Germinal center (tissue), 1 donor: ENCODE measurements at places on chromosomes 2 and 18.

DNA sequence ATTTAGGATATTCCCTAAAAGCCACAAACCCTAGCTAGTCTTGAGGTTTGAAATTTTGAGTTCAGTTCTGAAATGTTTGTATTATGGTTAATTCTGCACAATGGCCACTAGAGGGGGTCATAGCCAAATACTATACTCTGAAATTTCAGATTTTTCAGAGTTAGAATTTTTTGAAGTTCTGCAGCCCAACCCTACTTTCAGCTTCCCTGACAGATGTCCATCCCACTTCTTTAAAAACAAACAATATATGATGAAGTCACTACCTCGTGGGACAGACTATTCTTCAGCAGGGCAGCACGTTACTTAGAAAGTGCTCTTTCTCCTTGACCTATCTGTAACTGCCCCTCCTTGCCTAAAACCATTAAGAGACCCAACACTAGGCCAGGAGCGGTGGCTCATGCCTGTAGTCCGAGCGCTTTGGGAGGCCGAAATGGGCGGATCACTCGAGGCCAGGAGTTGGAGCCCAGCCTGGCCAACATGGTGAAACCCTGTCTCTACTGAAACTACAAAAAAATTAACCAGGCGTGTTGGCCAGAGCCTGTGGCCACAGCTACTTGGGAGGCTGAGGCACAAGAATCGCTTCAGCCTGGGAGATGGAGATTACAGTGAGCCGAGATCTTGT, 48.2 kb upstream of the PAPOLG start:
- DNase-seq: peak; percentile 51

- peak; percentile 63 for DNase-seq
These were observed 158.4 kb downstream of the SETBP1 start for GRCh38 chr18:44838971-44839666.

GRCh38 chr2:28030600-28030999, 140.1 kb downstream of the BABAM2 start:
- no peak for DNase-seq

DNA sequence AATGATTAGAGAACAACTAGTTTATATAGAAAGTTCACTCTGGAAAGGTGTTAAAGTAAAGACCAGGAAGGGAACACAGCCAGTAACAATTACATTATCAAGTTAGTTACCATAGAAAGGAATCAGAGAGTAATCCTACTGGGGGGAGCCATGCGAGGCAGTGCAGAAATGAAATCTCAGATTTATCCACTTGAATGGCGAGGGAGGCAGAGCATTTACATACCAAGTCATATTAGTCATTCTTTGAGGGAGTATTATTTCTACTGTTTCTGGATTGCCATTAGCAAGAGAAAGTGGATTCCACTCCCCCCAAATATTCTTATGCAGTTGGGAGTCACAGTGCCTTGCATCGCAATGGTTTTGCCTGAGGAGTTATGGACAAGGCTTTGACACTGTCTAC, 472.7 kb upstream of the TRIB2 start:
- DNase-seq: no peak

- no peak for DNase-seq
These were observed 29.5 kb downstream of the INPP4A start for GRCh38 chr2:98473995-98474780.

- no peak for DNase-seq
These were observed 38.0 kb downstream of the ADNP2 start for GRCh38 chr18:80147037-80147417.

GRCh38 chr2:160205505-160205904, 5.4 kb upstream of the ITGB6 start:
- no peak for DNase-seq

DNA sequence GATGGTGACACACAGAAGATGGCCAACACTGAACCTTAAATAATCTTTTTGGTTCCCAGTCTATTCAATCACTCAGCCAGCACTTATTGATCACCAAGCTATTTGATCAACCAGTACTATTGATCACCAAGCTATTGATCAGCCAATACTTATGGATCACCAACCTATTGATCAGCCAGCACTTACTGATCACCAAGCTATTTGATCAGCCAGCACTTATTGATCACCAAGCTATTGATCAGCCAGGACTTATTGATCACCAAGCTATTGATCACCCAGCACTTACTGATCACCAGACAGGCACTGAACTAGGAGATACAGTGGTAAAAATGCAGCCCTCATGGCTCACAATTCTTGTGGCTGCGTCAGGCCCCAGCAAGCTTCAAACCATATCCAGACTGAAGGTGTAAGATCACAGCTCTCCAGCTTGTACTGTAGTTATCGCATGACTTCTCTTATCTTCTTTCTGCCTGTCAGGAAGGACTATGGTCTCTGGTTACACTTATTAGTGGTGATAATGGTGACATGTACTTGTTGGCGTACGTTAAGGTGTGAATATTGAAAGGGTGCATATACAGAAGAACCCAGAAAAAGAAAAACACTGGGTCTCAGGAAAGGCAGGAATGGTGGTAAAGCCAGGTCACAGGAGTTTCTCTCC, 18.4 kb upstream of the B3GNT2 start:
- no peak for DNase-seq

DNA sequence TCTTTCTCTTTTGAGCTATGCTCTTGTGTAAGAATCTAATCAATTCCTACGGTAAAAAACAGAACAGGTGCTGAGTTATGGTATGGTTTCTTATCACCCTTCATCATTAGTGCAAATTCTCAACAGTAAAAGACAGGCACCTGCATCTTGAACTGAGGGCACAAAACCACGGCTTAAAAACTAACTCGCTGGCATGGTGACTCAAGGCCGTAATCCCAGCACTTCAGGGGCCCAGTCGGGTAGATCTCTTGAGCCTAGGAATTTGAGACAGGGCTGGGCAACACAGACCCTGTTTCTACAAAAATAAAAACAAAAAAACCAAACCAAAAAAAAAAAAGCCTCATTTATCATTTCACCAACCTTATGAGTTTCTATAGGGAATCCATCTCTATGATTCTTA, 33.3 kb downstream of the THAP4 start:
- DNase-seq: no peak

GRCh38 chr18:10169814-10170213, 256.0 kb downstream of the VAPA start:
- no peak for DNase-seq

DNA sequence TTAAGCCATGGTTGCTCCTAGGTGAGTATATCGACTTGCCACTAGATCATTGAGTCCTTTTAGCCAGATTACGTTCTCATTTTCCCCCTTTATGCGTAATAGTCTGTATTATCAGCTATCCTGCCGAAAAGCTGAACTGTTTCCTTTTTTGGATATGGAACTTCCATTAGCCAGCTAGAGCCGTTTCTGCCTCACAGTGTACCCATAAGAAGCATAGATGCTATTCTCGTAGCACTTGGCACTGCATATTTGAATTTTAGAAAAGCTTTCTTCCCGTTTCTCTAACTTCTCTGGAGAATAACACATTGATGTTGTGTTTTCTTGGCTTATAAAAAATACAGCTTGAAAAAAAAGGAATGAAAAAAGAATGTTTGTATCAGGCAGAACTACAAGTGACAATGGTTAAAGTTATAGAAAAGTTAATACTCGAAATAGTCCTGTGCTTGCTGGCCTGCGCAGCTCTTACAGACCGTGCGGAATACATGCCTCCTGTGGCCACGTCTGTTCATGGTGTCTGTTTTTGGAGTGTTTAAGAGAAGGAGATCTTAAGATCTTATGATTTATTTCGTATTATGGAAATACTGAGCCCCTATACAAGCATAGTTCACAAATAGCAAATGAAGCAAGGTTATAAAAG, 710 bp downstream of the DUSP19 start:
- peak; percentile 16 for DNase-seq
